Cerebellar nuclear complex (tissue), 1 donor: ENCODE measurements at places on chromosomes 4 and X.

GRCh38 chr4:122836941-122837340 lies 10.3 kb downstream of the FGF2 start:
- no peak for DNase-seq

DNA sequence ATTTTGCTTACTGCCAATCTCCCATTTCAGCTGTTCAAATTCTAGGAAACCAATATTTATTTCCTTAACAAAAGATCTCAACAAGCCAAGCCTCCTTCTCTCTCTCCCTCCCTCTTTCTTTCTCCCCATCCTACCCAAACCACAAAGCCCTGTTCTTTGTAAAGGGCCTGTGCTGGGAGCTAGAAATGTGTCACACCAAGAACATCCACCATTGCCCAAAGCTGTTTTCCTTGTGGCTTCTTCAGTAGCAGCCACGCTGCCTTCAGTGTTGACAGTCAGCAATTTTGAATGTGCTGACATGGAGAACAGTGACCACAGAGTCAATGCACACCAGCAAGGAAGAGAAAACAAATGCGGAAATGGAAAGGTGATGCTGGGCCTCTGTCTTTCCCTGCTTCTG lies 203.0 kb downstream of the MAML3 start:
- DNase-seq: no peak

DNA sequence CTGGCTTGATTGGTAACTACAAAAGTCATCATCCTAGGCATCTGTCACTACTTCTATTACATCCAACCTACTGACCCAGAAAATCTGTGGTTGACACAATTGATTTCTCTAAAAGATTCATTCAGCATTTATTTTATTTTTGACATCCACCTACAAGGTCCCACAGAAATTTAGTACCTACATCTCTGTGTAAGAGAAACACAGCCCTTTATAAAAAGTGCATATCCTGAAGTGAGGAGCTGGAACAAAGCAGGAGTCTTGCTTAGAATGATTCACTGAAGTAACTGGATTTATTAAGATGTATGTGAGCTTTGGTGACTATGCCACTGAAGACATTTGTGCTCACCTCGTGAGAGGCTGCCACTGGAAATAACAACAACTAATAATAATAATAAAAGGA lies 391.0 kb downstream of the GPAT3 start:
- DNase-seq: no peak

GRCh38 chrX:34563061-34563460 lies 94.0 kb downstream of the TMEM47 start:
- no peak for DNase-seq

DNA sequence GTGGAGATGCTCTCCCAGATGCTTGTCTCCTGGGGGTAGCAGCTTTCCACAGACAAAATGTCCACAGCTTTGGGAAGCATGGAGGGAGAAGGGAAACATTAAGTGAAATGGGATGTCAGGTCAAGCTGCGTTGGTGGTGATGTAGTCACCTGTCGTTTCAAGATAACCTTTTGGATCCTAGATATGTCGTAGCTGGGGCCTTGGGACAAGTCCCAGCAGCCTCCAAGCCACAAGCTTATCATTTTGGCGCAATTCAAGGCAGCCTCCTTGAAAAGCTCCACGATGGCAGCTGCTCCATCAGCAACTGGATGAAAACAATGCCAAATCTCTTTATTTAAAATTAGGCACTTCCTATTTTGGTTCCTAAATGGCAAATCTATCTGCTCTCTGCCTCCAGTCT lies 52.0 kb downstream of the RTL9 start:
- no peak for DNase-seq

- DNase-seq: no peak
These were observed 748.9 kb upstream of the MAGEB2 start for GRCh38 chrX:29466456-29466855.

GRCh38 chrX:130933358-130933757 lies 30.3 kb upstream of the ENOX2 start:
- DNase-seq: no peak

DNA sequence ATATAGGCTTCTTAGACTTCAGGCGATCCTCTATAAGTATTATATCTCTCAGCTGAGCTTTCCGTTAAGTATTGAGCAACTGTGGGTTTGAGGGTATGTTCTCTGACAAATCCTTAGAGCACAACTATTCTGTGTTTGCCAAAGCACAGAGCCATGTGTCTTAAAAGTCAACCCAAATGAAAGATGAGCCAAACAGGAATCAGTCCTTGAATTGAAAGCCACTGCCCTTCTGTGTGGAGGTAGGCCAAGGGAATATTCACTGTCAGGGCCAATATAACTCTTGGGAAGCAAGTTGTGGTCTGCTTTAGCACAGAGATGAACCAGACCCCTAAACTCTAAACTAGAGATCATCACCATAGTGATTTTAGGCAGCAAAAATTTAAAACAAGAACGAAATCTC lies 164.0 kb downstream of the STAG2 start:
- DNase-seq: no peak

DNA sequence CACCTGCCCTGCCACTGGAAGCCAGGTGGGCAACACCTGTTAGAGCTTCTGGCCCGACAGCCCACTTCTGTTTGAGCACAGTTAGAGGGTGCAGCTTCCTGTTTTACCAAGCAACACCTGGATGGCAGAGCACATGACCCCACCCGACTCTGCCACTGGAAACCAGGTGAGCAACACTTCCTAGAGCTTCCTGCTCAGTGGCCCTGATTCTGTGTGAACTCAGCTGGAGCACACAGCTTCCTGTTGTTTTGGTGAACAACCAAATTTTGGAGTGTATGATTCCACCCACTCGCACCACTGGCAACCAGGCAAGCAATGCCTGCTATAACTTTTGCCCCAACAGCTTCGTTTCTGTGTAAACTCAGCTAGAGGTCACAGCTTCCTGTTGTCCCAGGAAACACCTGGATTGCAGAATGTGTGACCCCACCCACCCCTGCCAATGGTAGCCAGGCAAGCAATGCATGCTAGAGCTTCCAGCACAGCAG lies 163.8 kb upstream of the KLF8 start:
- no peak for DNase-seq

DNA sequence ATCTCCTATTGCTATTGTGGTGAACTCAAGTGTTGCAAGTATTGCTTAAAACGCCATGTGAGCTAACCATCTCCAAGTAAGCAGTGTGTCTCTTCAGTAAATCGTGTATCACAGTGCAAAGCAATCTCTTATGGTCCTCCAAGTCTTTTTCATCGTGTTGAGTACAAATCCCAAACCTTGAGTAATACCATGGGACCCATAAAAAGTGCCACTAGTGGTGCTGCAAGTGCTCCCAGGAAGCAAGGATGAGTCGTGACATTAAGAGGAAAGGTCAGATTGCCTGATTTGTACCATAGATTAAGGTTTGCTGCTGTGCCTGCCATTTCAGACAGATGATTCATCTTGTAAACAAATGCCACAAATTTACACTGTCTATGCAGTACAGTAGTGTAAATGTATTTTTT lies 66.9 kb upstream of the BMPR1B start:
- DNase-seq: no peak

- no peak for DNase-seq
These were observed 5.7 kb downstream of the CYBB start for GRCh38 chrX:37785569-37785968.

DNA sequence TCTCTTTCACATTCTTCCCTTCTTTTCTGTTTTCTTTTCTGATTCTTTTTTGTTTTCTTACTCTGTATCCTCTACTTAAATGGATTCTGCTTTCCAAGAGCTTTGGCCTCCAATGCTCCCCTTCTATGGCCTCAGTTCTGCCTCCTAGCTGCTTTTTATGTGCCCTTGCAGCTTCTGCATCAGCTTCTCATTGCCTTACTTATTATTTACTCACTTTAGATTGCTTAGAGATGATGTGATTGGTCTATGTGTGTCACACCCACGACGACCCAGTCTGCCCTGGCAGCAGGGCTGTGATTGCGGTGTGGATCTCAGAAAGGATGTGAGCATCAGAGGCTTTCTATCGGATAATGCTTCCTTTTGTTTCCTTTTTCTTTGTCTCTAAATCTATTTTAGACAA lies 71.8 kb upstream of the SMARCA5 start:
- DNase-seq: no peak

- no peak for DNase-seq
These were observed 42.2 kb upstream of the SCOC start for GRCh38 chr4:140331245-140331644.

DNA sequence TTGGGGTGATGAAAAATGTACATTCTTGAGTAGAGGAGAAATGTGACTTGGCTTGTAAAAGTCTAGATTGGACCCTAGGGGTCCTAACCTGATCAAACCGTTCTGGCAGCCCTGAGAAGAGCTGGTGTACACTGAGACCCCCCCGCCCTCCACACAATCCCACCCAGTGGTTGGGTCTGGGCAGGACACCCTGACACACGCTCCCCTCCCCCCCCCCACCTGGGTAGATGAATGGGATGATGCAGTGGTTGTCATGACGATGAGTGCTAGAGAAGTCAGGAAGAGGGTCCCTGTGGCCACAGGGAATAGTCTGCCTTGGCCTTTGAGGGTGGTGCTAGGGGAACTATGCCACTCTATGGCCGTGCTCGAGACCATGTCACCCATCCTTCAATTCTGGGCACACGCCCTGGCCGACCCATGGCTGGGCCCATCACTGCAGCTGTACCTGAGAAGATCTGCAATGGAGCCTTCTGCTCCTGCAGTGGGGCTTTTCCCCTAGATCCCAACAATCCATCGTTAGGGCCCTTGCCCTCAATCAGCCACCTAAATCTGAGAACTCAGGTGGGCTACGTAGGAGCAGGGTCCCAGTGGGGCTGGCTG lies 4.4 kb downstream of the CDK16 start:
- DNase-seq: no peak

DNA sequence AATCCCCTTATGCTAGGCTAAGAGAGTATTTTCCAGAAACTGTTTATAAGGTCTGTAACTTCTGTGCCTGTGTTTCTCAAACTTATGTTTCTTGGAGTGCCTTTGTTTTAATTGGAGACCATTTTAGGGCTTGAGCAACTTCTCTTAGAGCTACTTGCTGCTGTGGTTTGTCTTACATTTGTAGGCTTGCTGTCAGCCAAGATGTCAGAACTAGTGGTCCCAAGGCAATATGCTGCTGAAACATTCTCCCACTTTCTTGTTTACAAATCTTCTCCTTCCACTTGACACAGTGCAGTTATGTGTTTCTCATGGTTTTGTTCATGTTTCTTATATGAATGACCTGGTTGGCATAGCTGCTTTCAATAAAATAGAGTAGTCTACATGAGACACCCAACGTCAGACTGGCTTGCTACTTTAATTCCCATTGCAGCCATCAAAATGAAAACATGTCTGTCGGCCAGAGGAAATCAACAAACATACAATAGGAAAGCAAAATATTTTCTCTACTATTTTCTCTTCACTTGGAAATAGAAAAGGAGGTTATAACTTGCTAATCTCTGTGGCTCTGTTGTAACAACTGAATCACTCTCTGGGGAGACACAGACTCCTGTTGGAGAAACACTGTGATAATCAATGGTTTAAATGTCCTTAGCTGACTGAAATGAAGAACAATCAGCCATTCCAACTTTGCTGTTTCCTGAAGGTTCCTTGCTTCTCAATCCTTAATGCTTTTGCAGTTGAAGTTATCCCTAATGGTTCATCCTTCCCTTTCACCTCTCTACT lies 426.4 kb downstream of the PDGFC start:
- DNase-seq: no peak

DNA sequence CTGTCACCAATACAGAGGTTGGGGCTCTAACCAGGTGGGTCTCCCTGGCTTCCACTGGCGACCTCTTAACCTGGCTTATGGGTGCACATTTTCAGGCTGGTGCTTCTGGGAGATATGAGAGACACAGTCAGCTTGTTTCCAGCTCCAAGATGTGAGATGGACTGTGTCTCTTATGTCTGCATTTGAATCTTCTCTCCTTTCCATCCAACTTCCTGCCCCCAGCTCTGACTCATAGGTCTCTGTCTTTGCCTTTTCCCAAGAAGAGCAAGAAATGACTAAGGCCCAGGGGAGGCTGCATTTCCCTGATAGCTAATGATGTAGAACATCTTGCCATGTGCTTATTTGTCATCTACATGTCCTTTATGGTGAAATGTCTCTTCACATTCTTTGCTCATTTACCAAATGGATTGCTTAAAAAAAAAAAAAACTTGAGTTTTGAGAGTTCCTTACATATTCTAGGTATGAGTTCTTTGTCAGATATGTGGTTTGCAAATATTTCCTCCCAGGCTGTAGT lies 3.2 kb upstream of the UXT start:
- DNase-seq: no peak

DNA sequence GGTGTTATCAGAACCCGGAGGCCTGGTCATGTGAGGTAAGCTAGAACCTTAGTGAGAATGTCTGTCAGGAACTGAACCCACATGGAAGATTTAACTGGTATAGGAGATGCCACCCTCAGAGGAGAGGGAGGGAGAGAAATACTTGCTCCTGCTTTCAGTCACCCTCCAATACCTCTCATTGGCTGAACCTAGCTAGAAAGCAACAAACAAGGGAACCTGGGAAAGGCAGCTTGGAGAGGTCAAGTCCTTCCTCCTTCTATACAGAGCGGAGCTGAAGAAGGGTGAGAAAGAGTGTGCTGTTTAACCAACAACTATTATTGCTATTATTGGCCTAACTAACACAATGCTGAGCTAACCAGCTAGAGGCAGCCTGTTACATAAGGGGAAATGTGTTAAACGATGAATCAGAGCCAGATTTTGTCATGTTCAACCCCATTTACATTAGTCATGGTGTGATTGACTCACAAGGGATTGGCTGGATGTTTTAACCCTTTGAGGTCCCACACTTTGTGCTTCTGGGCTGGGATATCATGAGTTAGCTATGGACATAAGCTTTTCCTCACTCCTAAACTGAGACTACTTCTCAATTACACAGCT lies 96.5 kb upstream of the ESX1 start:
- DNase-seq: no peak

DNA sequence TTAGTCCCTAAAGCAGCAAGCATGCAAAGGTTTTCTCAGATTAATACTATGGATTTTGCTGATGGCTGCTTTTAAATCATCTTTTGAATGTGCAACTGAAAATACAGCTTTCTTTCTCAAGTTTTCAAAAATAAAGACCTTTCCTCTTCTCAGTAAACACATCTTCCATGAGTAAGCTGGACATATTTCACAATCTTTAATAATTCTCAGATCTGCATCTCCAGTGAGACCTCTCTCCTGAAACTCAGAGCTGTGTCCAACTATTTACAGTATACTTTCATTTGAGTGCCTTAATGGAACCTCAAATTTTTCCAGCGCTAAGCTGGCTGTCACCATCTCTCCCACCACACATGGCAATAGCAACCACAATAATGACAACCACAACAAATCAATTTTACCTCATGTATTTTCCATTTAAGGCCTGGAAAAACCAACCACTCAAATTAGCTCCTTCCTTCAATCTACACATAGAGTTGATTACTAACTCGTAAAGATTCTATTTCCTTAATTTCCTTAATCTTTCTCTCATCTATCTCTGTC lies 192.4 kb upstream of the RPL34 start:
- DNase-seq: no peak
